ENCODE measurements at places on chromosomes 4 and X. TPM values are rescaled to one million over a fixed set of nuclear protein-coding genes. Genes with fewer than 3 reads are reported as not detected.

CBLL2 gene
- total RNA-seq = not detected

XAGE1A gene
- not detected for total RNA-seq

SSX1 gene
- not detected for total RNA-seq

SAGE1 gene
- total RNA-seq = not detected

TNIP3 gene
- total RNA-seq = 0.09 TPM

EMCN gene
- total RNA-seq = 82.2 TPM

SRPX2 gene
- total RNA-seq = 4.0 TPM

EXOC1L gene
- not detected for total RNA-seq

MAGEE2 gene
- total RNA-seq = not detected

GATA1 gene
- not detected for total RNA-seq
